ENCODE measurements at places on chromosomes 5 and 9. TPM values are rescaled to one million over a fixed set of nuclear protein-coding genes. Genes with fewer than 3 reads are reported as not detected.

The TAF1L gene
- polyA plus RNA-seq: not detected

The SMIM32 gene
- not detected for polyA plus RNA-seq

The PCDHA3 gene
- 0.22 TPM for polyA plus RNA-seq

The CYSRT1 gene
- 2.7 TPM for polyA plus RNA-seq

The ADAMTSL2 gene
- 9.1 TPM for polyA plus RNA-seq

The COX7C gene
- polyA plus RNA-seq: 1,009 TPM

The SOHLH1 gene
- not detected for polyA plus RNA-seq

The CCL27 gene
- 0.05 TPM for polyA plus RNA-seq

GRCh38 chr9:96376891-96377874 is 6.3 kb downstream of the SLC35D2 start:
- DNase-seq: peak; percentile 26

- peak; percentile 41 for DNase-seq
Observed at GRCh38 chr5:530001-530955, 6.0 kb upstream of the SLC9A3 start.

DNA sequence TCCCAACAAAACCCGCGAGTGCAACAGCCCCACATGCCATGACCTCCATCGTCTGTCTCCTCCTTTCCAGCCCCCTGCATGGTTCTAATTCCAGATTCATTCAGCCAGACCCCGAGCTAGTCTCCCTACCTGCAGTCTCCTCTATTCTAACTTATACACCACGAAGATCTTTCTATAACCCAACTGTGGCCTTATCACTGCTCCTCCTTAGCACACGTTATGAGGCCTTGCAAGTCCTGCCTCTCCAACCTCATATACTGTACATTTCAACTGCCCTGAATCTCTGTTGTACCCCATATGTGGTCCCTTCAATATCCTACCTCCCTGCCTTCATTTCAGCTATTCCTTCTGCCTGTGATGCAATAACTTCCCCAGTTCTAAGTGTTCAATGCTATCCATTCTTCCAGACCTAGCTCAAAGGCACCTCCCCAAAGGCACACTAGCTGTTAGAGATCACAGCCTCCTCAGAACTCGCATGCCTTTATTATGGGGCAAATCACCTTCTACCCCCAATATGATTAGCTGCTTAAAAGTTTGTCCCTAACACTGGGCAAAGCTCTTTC is 215.1 kb upstream of the TRIM32 start:
- DNase-seq: no peak

GRCh38 chr5:80078921-80079320 is 43.8 kb downstream of the THBS4 start:
- DNase-seq: no peak

DNA sequence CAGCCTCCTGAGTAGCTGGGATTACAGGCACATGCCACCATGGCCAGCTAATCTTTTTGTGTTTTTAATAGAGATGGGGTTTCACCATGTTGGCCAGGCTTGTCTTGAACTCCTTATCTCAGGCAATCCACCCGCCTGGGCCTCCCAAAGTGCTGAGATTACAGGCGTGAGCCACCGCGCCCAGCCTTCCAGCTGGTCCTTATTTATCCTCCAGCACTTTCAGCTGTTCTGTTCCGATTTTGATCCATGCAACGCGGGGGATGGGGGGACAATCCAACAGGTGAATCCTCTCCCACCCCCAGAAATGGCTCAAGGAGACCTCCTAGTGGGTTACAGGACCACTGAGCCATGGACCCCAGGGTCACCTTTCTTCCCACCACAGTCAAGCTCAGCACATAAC is 14.7 kb upstream of the CDKN2AIPNL start:
- no peak for DNase-seq

DNA sequence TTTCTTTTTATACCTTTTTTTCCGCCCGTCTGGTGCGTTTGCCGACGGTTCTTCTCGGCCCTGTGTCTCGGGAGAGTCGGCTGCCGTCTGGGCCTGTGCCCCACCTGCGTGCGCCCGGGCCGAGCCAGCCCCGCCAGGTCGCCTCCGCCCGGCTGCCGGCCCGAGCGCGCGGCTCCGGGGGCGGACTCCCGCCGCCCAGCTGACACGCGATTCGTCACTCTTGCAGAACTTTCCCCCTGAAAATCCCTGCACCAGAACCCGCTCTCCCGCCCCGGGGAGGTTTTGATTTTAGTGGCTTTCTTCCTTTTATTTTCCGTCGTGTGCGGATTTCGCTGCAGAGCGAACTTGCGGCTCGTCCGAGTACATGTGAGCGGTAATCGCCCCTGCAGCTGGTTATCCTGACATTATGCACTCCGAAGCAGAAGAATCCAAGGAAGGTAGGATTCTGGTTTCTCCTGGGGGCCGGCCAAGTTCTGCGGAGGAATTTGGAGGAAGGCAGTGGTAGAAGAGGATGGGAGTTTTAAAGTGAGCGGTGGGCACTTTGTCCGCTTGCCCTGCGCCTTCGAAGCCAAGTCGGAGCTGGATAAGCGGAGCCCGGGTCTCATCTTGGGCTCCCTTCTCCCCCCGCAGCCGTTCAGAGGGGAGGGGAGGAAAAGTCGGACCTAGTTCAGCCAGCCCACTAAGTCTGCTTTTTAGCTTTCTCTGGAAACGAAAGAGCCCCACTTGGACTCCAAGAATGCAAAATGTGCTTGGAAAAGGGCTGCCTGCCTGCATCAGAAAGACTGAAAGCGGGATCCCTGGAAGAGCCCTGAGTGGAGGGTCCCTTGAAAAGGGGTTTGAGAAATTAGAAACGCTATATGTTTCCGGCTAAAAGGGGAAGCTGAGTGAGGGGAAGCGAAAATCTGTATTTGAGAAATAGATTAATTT is at the start of gene TNFAIP8:
TNFAIP8 (plus strand) TSS at position 335 of the 927 bp plus-strand sequence; CDS start at position 407, 72 bp downstream.
- peak; percentile 76 for DNase-seq

DNA sequence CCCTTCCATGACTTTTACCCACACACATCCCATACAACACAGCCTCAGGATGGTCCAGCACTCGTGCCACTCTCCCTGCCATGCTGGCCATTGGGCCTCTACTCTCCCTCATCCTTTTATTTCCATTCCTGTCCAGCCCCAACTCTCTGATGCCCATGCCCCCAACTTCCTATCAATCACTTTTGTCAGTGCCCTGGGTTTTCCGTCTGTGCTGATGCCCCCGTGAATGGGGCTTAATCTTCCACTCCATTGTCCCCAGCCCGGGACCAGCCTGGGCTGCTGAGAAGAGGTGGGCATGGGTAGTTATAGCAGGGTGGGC is 12.6 kb upstream of the ACSL6 start:
- DNase-seq: no peak

- DNase-seq: no peak
Observed at GRCh38 chr9:131839281-131840084, 99.6 kb upstream of the RAPGEF1 start.

- DNase-seq: no peak
Observed at GRCh38 chr5:172361566-172362238, 78.1 kb upstream of the UBTD2 start.

DNA sequence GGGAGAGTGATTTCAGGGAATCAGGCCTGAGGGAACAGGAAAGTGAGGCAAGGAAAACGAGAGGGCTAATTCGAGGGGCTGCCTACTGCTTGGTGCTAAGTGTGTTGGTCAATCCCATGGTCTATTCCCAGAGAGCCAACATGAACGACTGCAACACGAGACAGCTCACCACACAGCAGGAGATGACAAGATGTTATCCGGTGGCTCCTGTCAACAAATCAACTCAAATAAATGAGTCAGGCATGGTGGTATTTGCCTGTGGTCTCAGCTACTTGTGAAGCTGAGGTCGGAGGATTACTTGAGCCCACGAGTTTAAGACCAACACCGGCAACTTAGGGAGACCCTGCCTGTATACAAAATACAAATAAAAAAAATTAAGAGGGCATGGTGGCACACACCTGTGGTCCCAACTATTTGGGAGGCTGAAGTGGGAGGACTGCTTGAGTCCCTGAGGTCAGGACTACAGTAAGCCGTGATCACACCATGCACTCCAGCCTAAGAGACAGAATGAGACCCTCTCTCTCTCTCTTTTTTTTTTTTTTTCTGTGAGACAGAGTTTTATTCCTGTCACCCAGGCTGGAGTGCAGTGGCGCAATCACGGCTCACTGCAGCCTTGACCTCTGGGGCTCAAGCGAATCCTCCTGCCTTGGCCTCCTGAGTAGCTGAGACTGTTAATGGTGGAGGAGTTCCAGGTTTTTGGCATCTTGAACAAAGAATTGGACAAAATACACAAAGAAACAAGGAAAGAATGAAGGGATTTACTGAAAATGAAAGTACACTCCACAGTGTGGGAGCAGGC is 9.0 kb upstream of the FAF2 start:
- DNase-seq: no peak

GRCh38 chr5:4100739-4101138 is 505.1 kb downstream of the IRX1 start:
- DNase-seq: no peak

- DNase-seq: no peak
Observed at GRCh38 chr5:130974021-130974683, 190.9 kb downstream of the HINT1 start.

DNA sequence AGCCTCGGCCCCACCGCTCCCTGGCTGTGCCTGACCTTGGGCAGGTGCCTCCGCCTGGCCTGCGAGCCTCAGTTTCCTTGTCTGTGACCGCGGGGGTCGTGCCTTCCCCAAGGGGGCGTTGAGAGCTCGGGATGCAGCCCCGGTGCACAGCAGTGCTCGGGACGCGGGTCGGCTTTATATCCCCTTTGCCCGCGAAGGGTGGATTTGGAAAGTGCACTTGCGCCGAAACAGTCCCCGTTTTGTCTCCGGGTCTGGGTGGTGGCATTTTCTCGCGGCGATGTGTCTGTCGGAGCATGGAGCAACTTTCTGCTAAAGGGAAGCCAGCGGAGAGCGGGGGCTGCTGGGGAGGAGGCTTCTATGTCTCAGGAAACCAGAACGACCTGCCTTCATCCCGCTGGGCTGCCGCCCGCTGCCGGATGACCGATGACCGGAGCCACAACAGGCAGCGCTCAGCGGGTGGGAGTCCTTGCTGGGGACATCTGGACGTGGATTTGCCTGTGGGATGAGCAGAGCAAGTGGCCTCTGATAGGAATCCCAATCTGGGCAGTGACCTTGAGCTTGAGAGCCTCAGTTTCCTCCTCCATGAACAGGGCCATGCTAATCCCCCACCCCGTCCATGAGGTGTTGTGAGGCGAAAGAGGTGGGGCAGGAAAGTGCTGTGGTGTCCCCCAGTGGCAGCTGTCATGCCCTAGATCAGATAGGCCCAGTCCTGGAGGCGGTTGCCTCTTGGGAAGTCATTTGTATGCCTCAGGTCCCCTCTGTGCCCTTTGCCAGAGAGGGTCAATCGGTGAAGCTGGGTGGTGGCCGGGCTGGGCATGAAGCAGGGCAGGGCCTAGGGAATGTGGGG is 651 bp downstream of the HRH2 start:
- DNase-seq: no peak

DNA sequence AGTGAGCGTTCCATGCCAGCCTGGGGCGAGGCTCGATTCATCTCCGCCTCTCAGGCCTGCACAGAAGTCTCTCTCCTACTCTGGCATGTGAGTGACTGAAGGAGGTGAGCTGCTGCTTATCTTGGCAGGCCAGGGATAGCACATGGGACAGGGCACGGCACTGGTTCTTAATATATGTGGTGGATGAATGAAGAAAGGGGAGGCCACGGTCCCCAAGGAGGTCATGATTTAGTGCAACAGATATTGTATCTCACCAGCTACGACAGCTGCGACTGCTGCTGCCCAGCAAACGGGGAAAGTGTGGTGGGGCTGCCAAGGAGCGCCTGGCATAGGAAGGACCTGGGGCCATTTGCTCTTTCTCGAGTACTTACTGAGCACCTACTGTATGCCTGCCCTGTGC is 19.3 kb upstream of the MAPK9 start:
- no peak for DNase-seq

GRCh38 chr9:135144581-135145170 is 57.2 kb downstream of the OLFM1 start:
- DNase-seq: peak; percentile 61

DNA sequence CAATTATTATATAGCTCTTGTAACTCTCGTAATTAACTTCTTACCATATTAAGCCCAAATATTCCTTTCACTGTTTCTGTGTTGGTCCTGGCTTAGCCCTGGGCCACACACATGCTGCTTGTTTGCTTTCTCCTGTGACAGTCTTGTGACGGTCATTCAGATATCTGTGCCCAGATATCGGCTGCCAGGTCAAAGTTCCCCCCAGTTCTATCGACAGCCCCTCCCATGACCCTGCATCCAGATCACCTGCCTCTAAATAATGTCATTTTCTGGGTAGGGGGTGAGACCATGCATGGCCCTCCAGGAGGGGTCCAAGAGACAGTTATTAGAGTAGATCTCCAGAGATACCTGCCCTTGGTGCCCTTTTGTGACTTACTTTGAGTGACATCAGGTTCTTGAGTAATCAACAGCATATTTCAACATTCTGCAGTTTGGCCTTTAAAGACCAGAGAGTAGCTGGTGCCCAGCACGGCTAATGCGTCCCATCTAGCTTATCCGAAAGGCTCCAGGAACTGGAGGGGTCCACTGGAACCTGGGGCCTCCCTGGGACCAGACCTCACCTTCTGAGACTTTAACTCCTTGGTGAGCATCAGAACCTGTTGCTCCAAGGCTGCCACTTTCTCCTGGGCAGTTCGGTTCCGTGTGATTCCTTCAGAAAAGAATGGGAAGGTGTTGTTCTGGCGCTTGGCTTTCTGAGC is 26.9 kb downstream of the TBC1D2 start:
- DNase-seq: no peak

DNA sequence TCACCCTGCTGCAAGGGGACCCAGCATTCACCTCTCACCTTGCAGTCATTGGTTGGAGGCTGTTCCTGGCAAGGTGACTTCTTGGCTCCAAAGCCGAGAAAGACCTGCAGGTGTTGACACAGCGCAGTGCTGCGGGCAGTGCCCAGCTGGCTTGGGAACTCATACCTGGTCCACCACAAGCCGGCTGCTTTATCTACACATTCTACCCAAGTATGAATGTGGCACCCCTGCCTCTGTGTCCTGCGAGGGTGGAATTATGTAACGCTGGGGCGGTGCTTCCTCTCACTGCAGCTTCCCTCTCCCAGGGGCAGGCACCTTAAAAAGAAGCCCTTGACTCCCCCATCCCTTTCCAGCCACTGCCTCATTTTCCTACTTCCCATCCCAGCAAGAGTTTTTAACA is 2.5 kb upstream of the ZMYND19 start:
- DNase-seq: peak; percentile 43

DNA sequence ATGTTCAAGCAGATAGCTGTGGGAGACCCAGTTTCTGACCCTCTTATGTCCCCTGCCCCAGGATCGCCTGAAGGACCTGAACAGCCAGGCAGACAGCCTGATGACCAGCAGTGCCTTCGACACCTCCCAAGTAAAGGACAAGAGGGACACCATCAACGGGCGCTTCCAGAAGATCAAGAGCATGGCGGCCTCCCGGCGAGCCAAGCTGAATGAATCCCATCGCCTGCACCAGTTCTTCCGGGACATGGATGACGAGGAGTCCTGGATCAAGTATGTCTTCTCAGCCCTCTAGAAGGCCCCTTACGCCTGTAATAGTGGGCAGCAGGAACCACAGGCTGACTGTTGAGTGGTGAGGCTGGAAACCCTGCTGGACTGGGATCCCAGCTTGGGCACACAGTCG is 41.1 kb downstream of the DYNC2I2 start:
- no peak for DNase-seq
